Putamen (tissue), 1 donor: ENCODE measurements at places on chromosomes 6 and 20.

- DNase-seq, result no peak
Measured at GRCh38 chr6:117345292-117345610, 79.9 kb downstream of the VGLL2 start.

DNA sequence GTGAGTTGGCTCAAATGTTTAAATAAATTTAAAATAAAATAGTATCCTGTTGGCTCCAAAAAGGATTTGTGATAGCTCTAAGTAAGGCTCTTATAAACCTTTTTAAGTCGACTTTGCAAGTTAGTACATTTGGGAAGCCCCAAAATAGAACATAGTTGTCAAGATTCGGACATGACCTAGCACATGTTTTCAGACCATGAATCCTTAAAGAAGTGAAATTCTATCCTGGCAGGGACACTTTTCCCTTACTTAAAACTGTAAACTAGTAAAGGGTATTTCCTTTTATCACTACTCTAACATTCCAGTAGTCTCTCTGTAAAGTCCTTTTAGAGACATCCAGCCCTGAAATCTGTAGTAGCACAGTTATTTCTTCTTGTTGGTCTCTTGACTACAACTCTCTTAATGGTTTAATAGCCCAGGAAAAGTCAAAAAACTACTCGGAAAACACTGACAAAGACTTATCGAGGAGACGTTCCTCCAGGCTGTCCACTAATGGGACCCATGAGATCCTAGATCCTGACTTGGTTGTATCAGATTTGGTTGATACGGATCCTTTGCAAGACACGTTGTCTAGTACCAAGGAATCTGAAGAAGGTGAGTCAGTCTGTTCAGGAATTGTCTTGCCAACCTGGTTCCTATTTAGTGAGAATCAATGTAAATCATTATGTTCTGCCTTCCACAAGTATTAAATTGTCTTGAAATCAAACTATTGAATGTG lies 83.6 kb downstream of the SCAND1 start:
- no peak for DNase-seq

DNA sequence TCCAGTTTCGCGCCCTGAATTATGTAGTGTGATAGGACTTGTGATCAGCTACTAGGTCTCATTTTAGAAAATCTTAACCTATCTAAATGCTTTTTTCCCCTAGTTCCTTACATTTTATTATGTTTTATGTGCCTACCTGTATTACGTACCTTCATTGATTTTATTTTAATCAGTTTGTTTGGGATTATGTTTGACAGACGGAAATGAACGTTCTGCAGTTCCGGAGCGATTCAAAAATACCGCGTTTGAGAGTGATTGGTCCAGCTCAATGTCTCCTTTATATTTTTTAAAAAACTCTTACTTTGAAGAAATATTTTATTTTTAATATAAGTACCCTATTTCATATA lies 114.3 kb upstream of the BTN3A2 start:
- no peak for DNase-seq

- no peak for DNase-seq
Measured at GRCh38 chr20:2136275-2136674, 34.6 kb downstream of the STK35 start.

DNA sequence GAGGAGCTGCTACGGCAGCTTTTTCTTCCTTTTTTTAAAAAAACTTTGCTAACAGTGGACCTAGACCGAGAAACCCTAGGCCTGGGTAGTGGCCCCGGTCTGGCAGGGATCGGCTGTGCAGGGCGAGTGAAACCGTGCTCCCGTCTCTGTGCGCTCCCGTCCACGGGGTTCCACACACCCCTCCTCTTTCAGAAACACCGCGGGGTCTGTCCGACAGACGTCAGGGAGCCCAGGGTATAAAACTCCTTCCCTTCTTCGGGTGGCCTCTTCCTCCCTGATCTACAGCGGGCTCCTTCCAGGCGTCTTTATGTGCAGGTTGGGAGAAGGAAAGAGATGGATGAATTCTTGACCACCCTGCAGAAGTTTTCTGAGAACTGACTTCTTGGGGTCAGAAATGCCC lies 27.1 kb upstream of the SMOC2 start:
- no peak for DNase-seq
